Activated CD4-positive, CD25-positive, alpha-beta regulatory T cell (primary cell): ENCODE measurements at places on chromosomes 5 and 9.

- no peak for DNase-seq
Measured at GRCh38 chr5:75156585-75156984, 80.1 kb downstream of the ANKRD31 start.

GRCh38 chr5:65034813-65035209 lies 266.1 kb downstream of the CWC27 start:
- DNase-seq: no peak

DNA sequence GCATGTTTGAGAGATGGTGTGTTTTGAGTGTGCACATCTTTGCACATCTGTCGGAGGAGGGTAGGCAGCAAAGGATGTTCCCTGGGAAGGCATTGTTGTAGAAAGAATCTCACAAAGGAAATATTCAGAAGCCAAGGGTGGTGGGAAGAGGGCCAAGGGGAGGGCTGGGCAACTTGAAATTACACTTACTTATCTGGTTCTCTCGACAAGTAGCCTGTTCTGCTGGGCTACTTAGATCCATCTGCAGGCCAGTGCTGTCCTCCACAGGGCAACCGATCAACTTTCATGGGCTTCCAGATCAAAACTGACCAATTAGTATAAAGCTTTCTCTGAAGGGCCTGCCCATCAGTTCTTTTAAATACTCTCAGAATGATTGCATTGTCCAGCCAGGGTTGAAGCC lies 495.2 kb downstream of the GADD45G start:
- no peak for DNase-seq

- DNase-seq: no peak
Measured at GRCh38 chr9:70080481-70081119, 37.0 kb downstream of the MAMDC2 start.

- no peak for DNase-seq
Measured at GRCh38 chr9:121651008-121651294, 483 bp upstream of the DAB2IP start.

DNA sequence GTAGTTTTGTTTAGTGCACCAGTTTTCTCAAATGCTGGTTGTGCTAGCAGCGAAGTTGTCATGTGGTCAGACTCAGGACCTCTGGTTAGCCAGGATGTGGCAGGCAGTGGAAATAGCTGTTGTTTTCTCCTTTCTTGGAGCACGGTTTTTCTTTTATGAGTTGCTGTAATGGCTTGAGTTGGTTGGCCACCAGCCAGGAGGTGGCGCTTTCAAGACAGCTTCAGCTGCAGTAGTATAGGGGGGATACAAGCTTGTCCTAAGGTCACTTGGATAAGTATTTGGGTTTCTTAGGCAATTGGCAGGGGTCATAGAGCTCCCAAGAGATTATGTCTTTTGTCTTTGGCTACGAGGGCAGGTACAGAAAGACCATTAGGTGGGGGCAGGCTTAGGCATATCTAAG lies 274.2 kb upstream of the TARS1 start:
- DNase-seq: no peak

- DNase-seq: no peak
Measured at GRCh38 chr5:127799293-127799905, 96.2 kb downstream of the CCDC192 start.

- DNase-seq: no peak
Measured at GRCh38 chr9:18588002-18588401, 114.0 kb downstream of the ADAMTSL1 start.

- DNase-seq: no peak
Measured at GRCh38 chr9:81682177-81682576, 7.2 kb downstream of the TLE1 start.

GRCh38 chr5:7391215-7391614 lies 4.7 kb upstream of the ADCY2 start:
- no peak for DNase-seq

DNA sequence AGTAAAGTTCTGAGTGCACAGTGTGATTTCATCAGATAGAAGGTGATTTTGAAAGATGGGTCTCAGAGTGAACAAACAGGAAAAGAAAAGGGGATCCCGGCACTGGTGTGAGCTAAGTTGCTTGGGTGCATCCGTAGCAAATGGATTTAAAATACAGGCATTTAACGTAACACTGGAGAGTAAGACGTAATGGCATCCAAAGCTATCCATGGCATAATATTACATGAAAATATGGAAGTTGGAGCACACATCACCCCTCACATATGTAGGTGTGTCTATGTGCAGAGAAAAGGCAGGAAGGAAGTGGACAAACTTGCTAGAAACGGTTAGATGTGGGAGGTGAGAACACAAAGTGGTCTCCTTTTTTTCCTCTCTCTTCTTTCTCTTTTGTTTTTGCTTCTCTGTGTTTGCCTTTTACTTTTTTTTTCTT lies 38.2 kb upstream of the SEMA4D start:
- no peak for DNase-seq

DNA sequence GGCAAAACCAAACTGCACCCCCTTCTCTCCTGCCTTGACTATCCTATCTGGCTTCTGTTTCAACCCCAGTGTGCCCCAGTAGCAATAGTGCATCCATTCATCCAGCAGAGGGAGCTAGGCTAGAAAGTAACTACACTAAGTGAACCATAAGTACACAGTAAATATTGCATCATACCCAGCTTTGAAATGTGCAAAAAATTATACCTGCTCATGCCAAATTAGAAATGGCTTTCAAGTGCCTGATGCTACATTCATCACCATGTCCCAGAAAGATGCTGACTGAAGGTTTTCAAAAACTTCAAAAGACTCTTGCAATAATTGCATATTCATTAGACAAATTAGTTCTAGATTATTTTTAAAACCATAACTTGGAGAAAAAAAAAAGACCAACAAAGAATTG lies 153.5 kb downstream of the PRELID2 start:
- no peak for DNase-seq

- no peak for DNase-seq
Measured at GRCh38 chr5:51881901-51882300, 498.7 kb downstream of the ISL1 start.

- no peak for DNase-seq
Measured at GRCh38 chr5:73858054-73858453, 232.1 kb downstream of the ARHGEF28 start.

DNA sequence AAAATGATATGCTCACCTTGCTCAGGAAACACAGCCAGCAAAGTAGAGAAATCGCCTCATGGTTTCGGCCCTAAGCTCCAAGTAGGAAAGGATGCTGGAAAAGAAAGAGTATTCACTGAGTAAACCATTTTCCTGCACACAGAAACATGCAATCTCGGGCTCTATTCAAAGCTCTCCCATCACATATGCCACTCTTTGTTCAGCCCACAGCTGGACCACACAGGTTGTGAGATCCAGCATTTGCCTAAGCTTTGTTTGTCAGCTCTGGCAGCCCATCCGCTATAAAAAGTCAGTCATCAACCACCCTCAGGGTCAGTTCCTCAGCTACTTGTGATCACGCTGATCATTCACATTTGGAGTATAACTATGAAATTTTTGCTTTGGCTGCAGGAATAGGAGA lies 96.5 kb upstream of the SMARCA2 start:
- DNase-seq: no peak

GRCh38 chr5:141420855-141421488 lies at the start of gene PCDHGA11:
Gene PCDHGA11 (plus strand): TSS chr5:141421051. CDS start chr5:141421228, 177 bp downstream.
- no peak for DNase-seq

DNA sequence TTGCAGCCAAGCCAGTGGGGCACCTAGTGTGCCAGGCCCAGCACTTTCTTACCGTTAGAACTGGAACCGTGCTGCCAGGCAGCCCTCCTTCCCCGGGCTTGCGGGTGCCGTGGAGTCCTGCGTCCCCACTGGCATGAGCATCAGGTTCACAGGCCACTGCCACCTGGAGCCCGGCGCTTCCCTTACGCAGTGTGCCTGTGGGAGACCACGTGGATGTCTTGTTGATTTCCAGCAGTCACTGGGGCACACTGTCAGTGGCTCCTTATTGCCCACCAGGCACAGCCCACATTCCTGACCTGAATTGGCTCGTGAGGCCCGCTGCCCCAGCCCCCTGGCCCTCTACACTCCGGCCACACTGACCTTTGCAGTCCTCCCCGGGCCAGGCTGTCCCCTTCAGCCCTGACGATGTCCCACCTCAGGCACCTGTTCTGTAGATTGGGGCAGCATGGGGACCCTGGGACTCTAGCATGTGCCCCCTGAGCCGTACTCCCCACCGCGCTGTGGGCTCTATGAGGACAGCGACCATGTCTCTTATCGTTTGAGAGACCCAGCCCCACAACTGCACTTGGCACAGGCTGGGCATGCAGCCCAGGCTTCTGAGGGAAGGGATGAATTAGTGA lies 10.4 kb upstream of the CEL start:
- DNase-seq: no peak

DNA sequence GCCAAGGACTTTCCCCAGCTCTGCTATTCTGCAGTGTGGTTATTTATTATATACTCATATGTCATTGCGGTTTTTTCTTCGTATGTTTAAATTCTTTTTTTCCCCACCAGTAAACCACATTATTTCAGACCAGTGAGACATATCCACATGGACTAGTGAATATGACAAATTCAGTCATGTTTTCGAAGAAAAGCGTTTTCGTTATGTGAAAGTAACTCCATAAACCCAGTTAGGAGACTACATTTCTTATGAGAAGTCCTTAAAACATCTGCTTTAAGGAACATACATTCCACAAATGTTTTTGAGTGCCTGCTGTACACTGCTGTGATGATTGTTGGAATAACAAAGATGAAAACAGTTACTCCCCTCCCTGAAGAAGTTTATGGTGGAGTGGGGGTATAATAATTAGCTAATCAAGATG lies 591.8 kb upstream of the CLINT1 start:
- no peak for DNase-seq

GRCh38 chr5:99900302-99900852 lies 634.8 kb upstream of the FAM174A start:
- no peak for DNase-seq
